ENCODE measurements at places on chromosomes 4 and X.

- no peak for DNase-seq
Measured at GRCh38 chr4:132565542-132565941, 583.6 kb upstream of the PCDH10 start.

- no peak for DNase-seq
Measured at GRCh38 chrX:137746289-137746688, 180.4 kb downstream of the ZIC3 start.

DNA sequence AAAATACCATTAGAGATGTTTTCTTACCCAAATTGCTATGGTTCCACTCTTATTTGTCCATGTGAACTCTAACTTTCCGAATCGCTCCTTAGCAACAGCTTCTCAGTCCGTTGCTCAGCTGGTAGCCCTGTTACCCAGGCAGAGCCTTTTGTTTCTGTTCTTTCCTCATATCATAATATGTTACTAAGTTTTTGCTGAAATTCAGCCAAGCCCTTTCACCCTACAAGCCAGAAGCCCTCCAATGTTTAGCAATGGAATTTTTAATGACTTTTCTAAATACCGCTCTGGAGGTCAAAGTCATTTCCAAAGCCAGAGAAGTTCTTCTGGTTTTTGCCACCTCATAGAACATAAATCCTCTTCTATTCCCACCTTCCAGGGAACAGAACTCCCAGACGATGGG is 1029.5 kb downstream of the C4orf33 start:
- no peak for DNase-seq

- DNase-seq = no peak
Measured at GRCh38 chr4:94548571-94548970, 96.8 kb downstream of the PDLIM5 start.

- DNase-seq = no peak
Measured at GRCh38 chrX:43266487-43266886, 389.6 kb upstream of the MAOA start.

GRCh38 chr4:85867271-85867670 is 392.3 kb downstream of the ARHGAP24 start:
- DNase-seq = no peak

DNA sequence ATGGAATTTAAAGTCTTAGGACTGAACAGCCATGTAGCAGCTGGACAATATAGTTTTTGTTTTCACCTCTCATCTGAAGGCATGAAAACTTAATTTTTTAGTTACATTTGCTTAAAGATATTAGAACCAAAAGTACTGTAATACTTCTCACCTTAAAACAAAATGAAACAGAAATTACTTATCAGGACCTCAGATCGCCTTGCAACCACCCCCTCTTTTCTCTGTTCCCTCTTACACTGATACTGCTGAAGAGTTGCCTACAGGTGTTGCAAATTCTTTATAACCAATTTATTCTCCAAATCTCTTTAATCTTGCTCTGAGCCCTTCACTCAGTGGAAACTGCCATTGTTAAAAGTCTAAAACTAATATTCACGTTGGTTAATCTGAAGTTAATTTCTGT is 145.0 kb downstream of the SPCS3 start:
- DNase-seq = no peak

GRCh38 chr4:54384563-54384962 is 155.5 kb downstream of the PDGFRA start:
- no peak for DNase-seq

GRCh38 chr4:101348995-101349800 is 1.9 kb upstream of the PPP3CA start:
- no peak for DNase-seq

- no peak for DNase-seq
Measured at GRCh38 chrX:19040373-19040772, 56.5 kb upstream of the PHKA2 start.

DNA sequence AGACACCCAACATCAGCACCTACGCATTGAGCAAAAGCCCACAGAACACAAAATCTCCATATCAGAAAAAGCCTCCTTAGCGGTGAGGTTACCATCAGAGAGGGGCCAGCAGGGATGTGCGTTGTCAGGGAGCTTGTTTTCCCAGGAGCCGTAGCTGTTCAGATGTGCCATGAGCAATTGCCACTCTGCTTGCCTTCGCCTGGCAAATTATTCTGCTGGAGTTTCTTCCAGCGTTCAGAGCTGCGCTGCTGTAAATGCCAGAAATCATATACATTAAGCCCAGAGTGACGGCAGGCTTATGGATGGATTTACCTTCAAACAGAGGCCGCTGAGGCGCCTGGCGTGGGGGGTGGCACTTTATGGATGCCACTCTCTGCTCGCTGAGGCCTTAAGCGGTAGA is 632.3 kb downstream of the BCOR start:
- DNase-seq = no peak

GRCh38 chr4:57159866-57160265 is 49.7 kb upstream of the IGFBP7 start:
- DNase-seq = no peak

DNA sequence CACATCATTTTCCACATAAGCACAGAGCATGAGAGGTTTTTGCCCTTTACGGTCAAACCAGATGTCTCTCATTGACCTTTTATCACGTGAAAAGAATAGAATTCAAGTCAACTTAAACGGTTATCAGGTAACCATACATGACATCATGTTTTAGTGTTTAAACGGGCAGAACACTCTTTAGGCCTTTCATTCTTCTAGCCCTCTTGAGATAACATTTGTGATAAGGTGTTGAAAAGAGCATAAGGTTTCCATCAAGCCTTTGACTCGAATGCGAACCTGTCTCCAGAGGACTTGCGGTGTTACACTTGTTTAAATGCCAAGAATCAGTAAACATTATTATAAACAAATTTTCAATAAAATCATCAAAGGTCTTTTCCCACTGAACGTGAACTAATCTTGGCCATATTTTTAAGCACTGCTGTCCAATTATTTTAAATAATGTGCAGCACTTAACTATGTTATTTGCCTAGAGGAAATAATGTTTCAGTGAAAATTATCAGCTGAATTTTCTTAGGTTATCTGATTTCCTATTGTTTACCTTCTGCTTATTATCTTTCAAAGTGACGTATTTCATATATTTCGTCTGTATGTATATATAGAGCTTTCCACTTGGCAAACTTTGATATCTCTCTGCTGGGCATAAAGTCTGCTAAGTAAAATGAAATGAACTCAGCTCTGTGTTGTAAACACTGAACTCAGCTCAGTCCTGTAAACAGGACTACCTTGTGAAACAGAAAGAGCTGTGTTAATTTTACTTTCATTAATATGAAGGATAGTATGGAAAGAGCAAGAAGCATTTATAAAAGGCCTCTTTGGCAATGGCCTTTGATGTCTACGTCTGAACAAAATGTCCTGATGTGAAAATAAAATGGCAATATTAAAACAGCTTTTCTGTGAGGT is 33.3 kb downstream of the TENM3 start:
- no peak for DNase-seq

GRCh38 chrX:630007-630611 is 482 bp upstream of the SHOX start:
- DNase-seq = no peak

DNA sequence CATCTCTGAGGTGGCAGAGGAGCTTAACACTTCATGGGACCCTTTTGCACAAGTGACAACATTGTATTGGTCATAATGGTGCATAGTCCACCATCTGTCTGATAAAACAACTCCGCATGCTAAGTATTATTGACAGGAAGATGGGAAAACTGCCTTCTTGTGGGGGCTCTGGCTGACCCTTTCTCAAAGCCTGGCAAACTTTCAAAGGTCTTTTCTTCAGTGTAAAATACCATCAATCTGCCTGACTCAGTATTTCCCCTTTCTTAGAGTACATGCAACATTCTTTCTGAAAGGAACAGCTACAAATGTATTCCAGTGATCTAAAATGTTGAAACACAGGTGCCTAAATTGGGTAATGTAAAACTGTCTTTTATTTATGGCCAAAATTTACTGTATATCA is 89.1 kb downstream of the NAA11 start:
- no peak for DNase-seq

DNA sequence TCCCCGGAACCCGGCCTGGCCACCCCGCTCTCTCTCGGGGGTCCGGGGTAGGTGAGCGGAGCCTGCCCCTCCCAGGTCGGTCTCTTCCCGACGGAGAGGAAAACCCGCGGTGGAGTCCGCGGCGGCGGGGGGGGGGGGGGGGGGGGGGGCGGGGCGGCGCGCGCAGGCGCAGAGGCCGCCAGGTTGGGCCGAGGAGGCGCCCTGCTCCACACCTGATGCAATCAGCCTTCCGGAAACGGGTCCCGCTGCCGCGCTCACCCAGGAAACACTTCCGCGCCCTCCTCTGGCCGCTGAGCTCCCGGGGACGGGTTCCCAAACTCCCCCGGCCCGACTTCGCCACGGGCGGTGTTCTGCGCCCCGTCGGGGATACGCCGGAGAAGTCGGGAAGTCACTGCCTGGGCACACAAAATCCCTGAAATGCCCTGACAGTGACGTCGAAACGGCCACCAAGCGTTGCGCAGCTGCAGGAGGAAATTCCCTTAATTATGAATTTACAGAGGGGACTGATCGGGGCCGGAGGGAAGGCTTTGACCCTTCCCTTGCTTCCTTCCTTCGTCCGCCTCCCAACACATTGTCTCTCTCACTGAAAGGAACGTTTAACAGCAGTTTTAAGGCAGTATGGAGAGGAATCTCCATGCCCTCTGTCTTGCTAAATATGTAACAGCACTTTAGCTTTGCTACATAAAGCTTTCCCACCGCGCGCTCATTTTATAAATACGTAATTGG is 2.1 kb upstream of the APBB2 start:
- DNase-seq = peak; percentile 15

DNA sequence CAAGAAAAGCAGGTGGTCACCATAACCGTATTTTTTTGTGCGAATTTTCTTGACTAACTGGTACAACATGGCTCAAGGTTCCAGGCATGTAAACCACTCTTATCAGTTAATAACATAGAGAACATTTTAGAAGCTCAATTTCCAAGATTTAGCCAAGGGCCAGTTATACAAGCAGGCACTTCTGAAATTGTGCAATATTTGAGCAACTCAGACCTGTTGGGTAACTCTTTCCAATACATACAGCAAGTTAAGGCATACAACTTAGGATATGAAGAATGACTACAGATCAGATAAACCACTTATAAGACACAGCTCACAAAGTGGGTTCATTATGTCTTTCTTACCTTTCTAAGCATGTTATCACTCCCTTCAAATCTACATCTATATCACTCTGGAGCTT is 43.9 kb downstream of the ZNF280C start:
- DNase-seq = no peak

DNA sequence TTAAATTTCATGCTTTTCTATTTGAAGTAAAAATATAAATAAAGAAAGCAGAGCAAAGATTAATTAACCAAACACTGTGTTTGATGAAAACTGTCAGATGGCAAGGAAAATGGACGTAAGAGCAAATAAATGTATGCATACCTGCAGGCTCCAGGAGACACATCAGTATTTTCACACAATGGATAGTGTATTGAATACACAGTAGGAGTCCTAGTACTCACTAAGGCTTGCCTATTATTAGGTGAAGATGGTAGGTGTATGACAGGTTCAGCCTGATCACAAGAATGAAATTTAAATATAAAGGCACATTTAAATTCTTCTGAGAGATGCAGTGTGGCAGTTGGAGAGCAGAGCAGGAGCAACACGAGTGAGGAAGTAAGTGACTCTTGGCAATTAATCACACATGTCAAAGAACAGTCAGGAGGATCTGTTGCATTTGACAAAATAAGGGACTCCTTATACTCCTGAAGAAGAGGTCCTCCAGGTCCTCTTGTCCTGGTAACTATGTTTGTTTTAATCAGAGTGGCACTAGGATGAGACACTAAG is 106.0 kb upstream of the NDST4 start:
- no peak for DNase-seq

DNA sequence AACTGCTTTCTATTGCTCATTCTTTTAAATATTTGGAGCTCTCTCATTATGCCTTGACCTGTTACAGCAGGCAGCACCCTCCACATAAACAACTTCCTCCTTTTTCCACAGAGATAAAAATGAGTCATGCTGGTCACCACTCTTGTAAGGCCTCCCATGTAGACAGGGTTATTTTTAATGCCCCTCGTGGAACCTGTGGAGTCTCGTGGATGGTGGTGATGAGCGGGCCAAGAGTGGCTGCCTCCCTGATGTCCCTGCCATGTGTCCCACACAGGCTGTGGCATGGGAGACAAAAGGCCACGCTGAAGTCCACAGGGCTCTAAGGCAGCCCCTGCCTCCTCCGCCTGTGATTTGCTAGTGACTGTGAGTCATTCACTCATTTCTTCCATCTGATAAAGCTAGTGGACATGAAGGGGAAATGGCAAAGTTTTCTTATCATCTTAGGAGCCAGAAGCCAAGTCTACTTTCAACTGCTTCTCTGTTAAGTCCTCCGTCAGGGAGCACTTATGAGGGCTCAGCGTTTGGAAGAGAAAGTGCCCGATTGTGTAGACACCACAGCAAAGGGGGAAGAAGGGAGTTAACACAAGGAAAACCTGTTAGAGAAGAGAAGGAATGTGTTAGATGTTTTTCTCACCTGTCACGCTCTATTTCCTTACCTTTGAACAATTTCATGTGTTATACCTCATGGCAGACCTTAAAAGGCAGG is 121.6 kb upstream of the FAT1 start:
- no peak for DNase-seq

DNA sequence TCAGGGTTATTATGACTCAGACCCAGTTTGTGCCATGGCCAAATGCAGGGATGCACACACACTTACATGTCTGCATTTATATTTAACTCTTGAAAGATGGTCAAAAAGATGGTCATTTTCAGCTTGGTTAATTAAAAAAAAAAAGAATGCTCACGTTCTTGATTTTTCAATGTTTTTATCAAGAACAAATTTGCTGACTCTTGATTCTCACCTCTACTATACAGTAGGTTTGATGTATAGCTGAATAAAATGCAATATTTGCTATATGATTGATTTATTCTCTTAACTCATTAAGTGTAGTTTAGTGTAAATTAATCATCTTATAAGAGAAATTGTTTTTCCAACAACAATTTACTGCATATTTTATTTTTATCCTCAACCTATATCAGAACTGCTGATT is 160.4 kb downstream of the SLIT2 start:
- DNase-seq = no peak

DNA sequence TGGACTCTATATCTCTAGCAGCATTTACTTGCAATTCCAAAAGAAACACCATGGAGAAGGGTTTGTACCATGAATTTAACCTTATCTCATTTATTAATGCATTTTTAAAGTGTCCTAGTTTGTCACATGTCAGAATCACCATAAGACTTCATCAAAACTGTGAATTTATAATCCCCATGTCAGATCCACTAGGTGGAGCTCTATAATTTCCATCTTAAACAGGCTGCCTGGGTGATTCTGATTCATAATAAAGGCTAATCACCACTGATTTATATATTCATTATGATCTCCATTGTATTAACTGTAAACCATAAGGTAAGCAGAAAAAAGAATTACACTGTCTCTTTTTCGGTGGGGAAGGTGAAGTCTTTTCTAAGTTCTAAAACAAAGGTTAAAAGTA is 4.0 kb downstream of the TCEAL2 start:
- no peak for DNase-seq
